ENCODE measurements at places on chromosomes 12 and 14.

- no peak for DNase-seq
Observed at GRCh38 chr14:100677554-100678468, 48.9 kb upstream of the DLK1 start.

GRCh38 chr12:53212931-53213330 lies 5.9 kb upstream of the ITGB7 start:
- no peak for DNase-seq

- DNase-seq: no peak
Observed at GRCh38 chr14:40447017-40447416, 1014.8 kb upstream of the FBXO33 start.

- DNase-seq: no peak
Observed at GRCh38 chr14:98176892-98177291, 1095.1 kb downstream of the BCL11B start.

GRCh38 chr12:120984351-120984898 lies 6.1 kb downstream of the HNF1A start:
- peak; percentile 25 for DNase-seq
